ENCODE measurements at places on chromosomes 1 and 21.

DNA sequence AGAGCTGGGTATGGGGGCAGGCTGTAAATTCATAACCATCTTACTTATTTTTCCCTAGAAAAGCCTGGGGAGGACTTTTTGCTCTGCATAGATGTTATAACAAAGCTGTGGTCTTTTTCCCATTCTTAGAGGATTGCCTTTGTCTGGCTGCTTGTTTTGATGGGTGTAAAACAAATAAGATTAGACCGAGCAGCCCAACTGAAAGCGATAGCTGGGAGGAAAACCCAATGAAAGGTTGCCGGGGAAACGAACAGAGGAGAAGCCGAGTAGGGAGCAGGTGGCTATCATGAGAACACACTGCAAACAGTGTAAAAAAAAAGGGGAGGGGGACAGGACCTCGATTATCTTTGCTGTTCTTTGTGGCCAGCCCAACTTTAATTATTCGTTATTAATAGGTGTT is 1.9 kb downstream of the ELAVL4 start:
- no peak for DNase-seq

GRCh38 chr21:42291003-42291750 is 24.0 kb downstream of the TFF3 start:
- DNase-seq: no peak

DNA sequence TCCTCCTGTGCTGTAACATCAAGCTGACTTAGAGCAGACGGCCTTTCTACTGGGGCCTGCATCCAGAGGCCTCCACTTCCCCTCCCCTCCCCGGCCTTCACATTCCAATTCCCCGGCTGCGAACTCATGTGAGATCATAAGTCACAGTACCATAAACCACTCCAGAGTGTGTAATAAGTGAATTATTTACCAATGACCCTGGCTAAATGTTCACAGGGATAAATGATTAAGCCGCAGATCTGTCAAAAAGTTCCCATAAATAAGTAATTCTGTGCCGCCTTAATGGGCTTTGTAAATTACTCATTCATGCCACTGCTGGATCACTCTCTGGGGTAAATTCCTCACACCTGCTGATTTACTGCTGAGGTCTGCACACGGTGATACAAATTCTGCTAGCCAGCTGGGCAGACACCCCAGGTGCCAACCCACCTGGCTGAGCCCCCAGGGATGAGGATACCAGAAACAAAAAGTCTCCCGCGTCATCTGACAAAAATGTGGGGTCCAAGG is 27.4 kb upstream of the KIRREL1 start:
- no peak for DNase-seq

- no peak for DNase-seq
Measured at GRCh38 chr1:115748401-115749150, 19.9 kb downstream of the CASQ2 start.

DNA sequence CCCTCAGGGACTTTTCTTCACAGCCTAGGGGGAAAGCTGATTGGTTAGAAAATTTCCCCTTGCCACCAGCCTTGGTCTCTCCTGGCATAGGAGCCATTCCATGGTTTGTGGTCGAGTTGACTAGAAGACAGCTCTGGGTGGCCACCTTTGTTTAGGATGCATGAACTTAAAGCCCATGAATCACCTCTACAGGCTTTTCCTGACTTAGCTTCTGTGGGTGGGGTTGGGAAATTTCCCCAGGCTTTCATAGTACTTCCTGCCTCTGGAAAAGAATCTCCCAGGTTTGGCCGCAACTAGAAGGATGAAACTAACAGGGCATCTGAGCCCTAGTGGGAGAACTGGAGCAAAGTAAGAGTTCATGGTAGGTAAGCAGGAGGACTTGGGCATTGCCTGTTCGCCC is 72.6 kb downstream of the SNRPE start:
- DNase-seq: no peak

DNA sequence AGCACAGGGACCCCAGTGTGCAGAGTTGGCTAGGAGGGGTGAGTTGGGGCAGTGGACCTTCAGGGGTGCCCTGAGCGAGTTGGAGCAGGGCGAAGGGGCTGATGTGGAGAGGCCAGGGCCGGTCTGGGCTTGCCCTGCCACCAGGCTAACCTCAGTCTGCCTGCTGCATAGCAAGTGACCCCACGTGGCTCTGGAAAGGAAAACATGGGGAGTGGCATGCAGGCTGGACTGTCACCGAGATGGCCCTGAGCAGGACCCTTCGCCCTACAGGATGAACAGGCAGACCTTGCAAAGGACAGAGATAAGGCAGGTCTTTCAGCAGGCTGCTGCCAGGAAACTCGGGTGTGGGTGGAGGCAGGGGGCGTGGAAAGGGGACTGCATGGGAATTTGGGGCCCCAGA is 51.5 kb downstream of the FOXO6 start:
- DNase-seq: no peak

DNA sequence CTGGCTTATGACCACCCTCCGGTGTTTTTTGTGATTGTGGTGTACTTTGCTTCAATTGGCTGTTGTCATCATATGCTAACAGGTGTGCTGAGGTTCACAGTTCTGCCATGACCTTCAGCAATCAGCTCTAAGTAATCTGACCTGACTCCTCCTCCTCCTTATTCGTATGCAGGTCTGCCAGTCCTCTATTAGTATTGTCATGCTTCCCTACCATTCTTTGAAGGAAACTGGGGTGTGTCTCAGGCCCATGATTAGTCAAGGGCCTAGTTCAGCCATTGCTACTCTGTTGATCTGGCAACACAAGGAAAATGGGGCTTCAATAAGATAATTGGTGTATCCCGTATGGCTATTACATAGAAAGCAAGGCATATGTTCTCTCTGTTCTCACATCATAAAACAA is 332.3 kb upstream of the DPYD start:
- no peak for DNase-seq

DNA sequence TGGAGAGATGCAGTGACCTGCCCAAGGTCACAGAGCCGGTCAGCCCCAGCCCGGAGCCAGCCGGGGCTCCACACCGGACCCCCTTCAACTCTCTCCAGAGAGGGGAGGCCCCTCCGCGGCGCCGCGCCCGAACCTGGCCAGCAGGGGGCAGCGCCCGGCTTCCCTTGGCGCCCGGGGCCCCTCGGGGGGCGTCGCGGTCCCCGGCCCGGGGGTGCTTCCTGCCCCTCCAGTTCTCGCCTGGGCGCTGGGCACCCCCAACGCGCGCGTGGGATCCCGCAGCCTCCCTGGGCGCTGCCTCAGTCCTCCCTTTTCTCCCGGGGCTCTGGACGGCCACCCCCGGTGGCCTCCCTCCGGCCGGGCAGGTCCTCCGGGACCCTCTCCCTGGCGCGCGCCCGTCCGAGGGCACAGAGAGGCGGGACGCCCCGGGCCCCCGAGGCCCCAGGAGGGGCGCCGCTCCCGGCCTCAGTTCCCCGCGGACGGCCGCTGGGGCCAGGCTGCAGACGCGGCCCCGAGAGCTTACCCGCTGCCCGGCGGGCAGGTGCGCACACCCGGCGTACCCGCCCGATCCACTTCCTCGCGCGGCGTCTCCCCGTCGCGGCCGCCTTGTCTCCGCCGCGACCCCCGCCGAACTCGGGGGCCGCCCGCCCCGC is 406 bp downstream of the HTR1D start:
- no peak for DNase-seq

- no peak for DNase-seq
Measured at GRCh38 chr21:25564349-25564948, 42.8 kb downstream of the MRPL39 start.

DNA sequence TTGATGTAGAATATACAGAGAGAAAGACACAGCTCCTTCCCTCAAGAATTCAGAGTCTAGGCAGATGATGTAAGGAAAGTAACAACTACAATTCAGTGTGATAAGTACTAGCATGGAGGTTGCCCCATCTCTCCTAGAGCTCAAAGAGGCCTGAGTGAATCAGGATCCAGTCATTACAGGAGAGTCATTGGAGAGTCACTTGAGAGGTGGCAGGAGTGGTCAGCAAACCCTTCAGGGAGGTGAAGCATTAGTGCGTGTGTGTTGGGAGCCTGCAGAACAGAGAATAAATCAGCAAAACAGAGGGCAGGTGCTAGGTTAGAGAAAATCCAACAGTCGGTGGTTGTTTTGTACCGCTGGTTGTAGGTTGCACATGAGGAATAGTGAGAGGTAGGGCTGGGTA is 46.1 kb downstream of the GRIK1 start:
- no peak for DNase-seq

GRCh38 chr1:48568501-48568900 is 96.5 kb upstream of the SPATA6 start:
- no peak for DNase-seq

DNA sequence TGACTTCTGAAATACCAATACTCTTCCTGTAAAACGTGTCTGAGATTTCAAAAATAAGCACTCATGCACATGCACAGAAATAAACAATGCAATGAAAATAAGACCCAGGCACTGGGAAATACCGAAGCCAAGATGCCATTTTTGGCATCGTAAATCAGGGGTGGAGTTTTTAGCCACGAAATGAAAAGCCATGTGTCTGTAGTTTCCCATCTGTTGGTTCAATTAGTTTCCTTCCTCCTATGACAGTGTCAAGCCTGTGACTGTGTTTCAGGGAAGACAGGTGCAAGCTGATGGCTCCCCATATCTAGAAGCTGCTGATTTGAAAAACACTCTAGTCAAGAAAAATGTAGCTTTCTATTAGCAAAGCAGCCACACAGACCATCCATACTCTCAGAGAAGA is 480.4 kb upstream of the CAMK1G start:
- no peak for DNase-seq

GRCh38 chr1:26378088-26378878 is 5.7 kb upstream of the ZNF683 start:
- peak; percentile 30 for DNase-seq

- no peak for DNase-seq
Measured at GRCh38 chr1:40377512-40377911, 4.0 kb downstream of the SMAP2 start.

DNA sequence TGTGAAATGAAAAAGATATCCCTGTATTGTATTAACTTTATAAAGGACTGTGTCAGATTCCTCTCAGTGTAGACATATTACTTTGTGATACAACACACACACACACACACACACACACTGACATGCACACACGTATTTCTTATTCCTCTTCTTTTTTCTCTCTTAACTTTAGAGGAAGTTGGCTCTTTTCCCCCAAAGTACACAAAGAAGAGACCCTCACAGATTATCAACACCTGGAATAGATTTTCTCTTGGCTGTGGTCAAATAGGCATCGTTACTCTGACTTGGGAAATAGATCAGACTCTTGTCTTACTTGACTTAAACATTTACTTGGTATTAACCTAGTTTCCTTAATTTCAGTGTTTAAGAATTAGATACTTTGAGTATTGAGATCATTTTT is 792.8 kb downstream of the ADGRL2 start:
- DNase-seq: no peak

GRCh38 chr21:46037331-46038325 is 56.1 kb downstream of the COL6A1 start:
- no peak for DNase-seq

DNA sequence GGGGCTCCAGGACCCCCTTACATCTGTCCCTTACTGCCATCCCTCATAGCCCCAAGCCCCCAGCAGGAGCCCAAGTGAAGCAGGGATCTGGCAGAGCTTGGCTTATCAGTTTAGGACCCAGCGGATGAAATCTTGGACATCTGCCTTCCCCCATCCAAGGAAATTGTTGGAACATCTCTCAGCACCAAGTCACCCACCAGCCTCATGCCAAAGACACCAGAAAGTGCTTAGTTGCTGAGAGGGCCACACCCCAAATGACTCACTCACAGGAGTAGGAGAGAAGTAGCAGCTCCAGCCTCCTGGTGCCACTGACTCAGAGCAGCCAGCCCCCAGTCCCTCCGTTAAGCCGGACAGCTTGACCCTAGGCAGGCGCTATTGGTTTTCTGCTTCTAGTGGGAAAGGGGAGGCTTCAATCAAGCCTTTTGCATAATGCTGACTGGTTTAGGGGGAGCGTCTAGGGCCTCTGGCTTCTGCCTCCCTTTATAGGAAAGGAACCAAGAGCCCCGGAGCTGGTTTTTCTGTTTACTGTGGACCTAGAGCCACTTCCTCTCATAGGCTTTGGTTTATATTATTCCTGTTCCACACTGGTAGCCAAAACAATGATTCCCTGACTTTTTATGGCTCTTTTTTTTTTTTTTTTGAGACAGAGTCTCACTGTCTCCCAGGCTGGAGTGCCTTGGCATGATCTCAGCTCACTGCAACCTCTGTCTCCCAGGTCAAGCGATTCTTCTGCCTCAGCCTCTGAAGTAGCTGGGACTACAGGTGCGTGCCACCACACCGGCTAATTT is 114.2 kb upstream of the IPO9 start:
- DNase-seq: no peak

DNA sequence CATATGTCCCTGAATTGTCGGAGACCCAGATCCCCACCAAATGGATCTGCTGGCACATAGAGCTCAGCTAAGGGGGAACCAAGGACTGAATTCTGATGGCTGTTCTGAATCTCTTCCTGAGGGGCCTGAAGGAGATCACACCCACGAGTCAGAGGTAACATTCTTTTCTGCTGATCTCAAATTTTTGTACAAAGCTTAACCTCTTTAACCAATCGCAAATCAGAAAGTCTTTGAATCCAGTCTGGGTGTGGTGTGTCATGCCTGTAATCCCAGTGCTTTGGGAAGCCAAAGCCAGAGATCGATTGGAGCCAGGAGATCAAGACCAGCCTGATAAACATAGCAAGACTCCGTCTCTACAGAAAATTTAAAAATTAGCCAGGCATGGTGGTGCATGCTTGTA is 62.8 kb upstream of the PRRC2C start:
- no peak for DNase-seq

DNA sequence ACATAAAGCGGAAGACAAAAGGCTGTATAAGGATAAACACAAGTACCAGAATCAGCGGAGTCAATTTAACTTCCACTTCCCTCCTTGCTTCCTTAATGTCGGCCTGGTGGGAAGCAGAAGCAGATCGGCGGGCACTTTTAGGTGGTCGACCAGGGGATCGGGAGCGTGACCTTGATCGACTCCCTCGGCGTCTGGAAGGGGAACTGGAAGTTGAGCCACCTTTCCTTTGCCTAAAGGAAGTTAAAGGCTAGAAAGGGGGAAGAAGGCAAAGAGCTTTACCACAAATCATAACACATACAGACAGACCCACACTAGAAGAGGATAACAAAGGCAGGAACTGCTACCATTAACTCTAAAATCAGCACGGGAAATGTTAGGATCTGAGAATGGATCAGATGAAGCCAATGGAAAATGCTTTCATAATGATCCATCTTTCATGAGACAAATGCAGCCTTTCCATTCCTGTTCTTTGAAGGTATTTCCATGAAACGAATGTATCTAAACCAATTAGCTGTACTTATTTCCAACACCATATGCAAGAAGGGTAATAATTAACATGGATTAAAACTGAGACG is 5.7 kb downstream of the LBR start:
- DNase-seq: no peak

GRCh38 chr1:167543199-167543990 is 10.2 kb downstream of the CREG1 start:
- DNase-seq: no peak

DNA sequence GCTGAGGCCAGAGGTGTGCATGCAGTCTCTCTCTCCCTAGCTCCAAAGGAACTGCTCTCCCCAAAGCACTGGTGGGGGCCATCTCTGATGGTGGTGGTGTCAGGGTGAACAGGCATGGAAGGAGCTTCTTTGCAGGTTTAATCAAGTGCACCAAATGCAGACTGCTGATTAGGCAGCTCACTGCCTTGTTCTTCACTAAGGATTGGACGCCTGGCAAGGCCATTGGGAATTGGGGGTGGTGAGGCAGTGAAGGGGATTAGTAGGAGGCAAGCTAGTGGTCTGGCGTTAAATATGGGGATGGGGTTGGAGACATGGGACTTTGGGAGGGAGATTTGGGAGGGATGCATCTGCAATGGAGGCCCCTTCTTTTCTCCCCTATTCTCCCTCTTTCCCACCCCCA is 1.5 kb downstream of the CACNA1E start:
- no peak for DNase-seq

All from stimulated activated CD4-positive, alpha-beta T cell treated with anti-CD3 and anti-CD28 coated beads, TNF-alpha, amount 100 ng/mL, for 1 hour (primary cell).